Stimulated activated CD8-positive, alpha-beta memory T cell treated with anti-CD3 and anti-CD28 coated beads, Interleukin-15, amount 100 ng/mL, for 24 hours (primary cell): ENCODE measurements at places on chromosomes 2 and 18.

DNA sequence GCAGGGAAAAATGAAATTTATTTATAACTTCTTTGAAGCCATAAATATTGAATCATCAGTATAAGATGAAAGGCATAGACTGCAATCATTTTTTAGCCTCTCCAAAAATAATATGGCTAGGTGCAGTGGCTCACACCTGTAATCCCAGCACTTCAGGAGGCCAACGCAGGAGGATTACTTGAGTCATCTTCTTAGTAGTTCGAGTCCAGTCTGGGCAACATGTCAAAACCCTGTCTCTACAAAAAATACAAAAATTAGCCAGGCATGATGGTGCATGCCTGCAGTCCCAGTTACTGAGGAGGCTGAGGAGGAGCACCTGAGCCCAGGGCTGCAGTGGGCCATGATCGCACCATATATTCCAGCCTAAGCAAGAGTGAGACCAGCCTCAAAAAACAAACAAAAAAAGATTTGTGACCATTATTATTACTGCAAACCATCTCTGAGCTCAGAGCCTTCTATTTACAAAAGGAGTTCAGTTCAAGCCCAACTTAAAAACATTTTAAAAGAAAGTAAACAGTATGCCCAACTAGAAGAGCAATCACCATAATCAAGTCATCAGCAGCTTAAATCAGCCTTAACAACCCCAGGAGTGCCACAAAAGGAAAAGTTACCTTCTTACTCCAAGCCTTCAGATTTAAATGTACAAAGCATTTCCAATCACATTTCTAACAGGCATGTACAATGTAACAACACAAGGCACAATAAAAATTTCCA, 37.5 kb downstream of the KCNG3 start:
- DNase-seq, result no peak

- no peak for DNase-seq
Measured at GRCh38 chr2:23618265-23618664, 233.3 kb downstream of the KLHL29 start.

DNA sequence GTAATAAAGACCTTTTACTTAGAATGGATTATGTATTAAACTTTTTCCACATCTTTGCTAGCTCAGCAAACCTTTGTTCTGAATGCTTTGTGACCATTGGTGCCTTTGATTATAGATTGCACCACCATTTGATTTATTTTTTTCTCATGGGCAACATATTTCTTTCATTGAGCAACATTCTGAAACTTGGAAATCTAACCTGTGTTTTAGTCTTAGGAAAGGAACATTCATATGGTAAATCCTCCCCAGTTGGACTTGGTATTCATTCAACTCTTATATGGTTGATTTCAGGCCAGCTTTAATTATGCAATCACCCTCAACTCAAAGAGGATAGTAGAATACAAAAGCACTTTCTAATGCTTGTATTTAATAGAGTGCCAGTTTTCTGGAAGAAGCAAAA, 1077.9 kb upstream of the ZEB2 start:
- DNase-seq, result no peak

DNA sequence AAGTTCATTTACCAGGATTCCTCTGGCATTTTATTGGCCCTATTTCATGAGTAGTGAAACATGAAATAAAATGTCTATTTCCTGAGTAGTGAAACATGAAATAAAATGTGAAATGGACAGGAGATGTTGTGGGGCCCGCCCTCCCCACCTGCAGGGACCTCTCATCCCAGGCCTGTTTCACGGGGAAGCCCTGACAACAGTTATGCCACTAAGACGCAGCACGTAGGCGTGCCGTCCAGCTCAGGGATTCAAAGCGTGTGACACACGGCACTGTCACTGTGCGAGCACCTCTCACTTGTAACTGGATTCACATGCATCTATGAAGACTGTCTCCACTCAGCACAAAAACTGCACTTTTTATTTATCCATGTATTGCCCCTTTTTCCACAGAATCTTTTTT, 83.4 kb upstream of the SNTG2 start:
- no peak for DNase-seq

- DNase-seq, result no peak
Measured at GRCh38 chr18:31649978-31650719, 34.2 kb downstream of the B4GALT6 start.

DNA sequence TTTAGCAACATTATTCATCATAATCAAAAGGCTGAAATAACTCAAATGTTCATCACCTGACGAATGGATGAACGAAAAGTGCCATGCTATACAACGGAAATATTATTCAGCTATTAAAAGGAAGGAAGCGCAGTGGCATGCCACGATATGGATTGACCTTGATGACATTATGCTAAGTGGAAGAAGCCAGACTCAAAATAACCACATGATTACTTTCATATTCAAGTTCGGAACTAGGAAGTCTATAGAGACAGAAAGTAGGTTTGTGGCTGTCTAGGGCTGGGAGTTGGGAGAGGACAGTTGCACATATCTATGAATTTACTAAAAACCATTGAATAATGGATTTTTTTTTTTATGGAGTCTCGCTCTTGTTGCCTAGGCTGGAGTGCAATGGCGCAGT, 13.4 kb upstream of the PDIA6 start:
- no peak for DNase-seq

GRCh38 chr2:53500181-53500580, 267.4 kb upstream of the CHAC2 start:
- no peak for DNase-seq

DNA sequence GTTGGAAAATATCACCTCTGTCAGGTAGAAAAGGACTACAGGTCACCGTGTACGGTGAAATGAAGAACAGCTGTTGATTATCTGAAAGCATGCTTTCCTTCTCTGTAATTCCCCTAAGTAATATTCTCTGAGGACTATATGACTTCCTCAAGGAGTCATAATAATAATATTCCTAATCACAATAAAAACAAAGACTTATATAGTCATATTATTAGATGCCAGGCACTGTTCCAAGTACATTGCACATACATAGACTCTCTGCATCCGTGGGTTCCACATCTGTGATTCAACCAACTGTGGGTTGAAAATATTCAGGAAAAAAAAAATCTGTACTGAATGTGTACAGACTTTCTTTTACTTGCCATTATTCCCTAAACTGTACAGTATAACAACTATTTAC, 512.4 kb upstream of the ID2 start:
- DNase-seq, result no peak

DNA sequence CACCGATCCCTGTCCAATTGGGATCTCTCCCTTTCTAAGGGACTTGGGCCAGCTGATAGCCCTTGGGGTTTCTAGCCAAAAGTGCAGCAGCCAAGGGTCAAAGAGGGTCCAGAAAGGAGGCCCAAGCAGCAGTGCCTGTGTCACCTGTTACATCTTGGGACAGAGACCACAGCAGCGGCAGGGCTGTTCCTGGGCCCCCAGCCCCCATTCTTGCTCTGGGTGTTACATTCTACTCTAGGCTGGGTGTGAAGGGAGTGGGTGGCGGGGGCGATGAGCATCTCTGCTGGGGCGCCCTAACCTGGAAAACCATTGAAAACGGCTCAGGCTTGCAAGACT, 1.2 kb downstream of the PAX3 start:
- no peak for DNase-seq

DNA sequence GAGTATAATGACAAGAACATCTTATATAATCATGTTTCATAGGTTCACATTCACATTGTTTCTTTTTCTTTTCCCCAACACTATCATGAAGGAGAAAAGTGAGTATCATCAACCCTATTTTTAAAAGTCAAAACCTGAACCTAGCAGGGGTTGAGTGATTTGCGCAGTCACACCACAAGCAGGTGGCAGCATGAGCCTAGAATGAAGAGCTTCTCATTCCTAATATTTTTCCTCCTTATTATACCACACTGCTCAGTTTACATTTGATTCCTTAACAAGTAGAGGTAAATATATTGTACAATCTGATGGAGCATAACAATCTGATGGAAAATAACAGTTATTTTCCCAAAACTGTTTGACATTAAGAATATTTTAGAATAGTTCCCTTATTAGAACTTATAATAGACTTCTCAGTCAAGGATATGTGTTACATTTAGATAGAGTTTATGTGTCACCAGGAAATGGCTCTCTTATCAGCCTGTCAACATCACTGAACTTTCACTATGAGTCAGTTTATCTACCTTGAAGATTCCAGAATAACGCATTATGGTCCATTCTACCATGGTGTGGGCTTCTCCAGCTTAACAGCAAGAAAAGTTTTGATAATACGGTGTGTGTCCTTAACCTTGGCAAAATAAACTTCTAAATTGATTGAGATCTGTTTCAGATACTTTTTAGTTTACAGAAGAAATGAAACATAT, 119.5 kb downstream of the NEB start:
- no peak for DNase-seq

- no peak for DNase-seq
Measured at GRCh38 chr2:74552914-74553811, 579 bp downstream of the LOXL3 start.

- DNase-seq, result no peak
Measured at GRCh38 chr2:121949271-121949670, 193.8 kb downstream of the TSN start.

GRCh38 chr2:206212673-206213513, 53.2 kb downstream of the EEF1B2 start:
- no peak for DNase-seq

DNA sequence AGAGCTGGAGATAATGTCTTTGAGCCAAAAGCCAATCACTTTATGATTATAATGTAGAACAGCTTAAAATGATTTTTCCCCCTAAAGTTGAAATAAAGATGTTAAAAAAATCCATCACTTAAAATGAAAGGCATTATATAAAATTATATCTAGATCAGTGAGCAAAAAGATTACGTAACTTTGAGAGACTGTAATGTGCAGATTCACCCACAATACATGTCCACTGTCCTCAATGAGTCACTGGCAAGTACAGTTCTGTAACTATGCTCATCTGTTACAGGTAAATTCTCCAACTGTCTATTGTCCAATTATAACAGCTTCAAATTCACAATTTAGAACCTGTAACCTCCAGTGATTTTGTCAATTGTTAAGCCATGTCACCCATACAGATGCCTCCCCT, 19.0 kb downstream of the FAM161A start:
- DNase-seq, result no peak

GRCh38 chr2:232315049-232315922, 63.3 kb upstream of the ALPP start:
- no peak for DNase-seq

DNA sequence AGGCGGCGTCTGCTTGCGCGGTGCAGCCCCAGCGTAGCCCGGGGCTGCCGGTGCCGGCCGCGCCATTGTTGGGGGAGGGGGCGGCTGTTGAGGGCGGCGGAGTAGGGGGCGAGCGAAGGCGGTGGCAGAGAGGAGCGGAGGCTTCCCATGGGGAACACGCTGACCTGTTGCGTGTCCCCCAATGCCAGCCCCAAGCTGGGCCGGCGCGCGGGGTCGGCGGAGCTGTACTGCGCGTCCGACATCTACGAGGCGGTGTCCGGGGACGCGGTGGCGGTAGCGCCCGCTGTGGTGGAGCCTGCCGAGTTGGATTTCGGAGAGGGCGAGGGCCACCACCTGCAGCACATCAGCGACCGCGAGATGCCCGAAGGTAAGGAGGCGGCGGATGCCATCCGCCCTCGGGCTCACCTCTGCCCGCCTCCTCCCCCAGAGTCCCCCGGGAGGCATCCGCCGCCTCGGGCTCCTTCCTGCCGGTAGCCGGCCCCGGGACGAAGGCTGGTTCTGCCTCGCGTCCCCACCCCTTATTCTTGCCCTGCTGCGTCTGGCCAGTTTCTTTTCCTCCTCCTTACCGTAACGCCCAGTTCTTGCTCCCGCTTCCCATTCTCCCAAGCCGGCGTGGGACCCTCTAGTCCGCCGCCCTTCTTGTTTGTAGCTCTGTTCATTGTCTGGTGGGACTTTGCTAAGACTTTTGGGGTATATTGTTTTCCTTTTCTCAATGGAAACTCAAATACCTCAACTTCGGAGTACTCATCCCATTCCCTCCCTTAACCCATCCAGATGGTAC, 500 bp downstream of the CCNYL1 start:
- DNase-seq, result peak; percentile 13

GRCh38 chr2:203631068-203631757, 75.2 kb upstream of the CD28 start:
- DNase-seq, result no peak

DNA sequence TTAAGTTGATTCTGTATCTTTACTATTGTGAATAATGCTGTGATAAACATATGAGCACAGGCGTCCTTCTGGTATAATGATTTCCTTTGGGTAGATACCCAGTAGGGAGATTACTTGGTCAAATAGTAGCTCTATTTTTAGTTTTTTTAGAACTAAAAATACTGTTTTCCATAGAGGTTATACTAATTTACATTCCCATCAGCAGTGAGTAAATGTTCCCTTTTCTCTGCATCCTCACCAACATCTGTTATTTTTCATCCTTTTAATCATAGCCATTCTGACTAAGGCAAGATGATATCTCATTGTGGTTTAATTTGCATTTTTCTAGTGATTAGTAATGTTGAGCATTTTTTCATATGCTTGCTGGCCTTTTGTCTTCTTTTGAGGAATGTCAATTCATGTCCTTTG, 35.1 kb downstream of the PMS1 start:
- no peak for DNase-seq

- no peak for DNase-seq
Measured at GRCh38 chr2:211380041-211380440, 823.6 kb downstream of the CPS1 start.

DNA sequence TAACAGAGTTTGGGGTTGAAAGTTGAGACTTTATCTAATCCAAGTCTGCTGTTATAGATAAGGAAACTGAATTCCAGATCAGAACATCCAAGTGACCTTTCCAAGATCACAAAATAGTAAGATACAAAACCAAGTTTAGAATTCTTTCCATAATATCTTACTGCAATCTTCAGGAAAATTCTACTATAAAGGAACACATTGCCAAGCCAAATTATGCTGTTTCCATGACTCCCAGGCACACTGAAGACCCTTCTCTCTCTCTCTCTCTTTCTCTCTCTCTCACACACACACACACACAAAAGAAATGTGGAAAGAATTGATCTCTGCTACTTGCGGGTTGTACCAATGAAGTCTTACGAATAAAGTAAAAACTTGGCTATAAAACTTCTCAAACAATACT, 398.4 kb downstream of the METTL4 start:
- no peak for DNase-seq

DNA sequence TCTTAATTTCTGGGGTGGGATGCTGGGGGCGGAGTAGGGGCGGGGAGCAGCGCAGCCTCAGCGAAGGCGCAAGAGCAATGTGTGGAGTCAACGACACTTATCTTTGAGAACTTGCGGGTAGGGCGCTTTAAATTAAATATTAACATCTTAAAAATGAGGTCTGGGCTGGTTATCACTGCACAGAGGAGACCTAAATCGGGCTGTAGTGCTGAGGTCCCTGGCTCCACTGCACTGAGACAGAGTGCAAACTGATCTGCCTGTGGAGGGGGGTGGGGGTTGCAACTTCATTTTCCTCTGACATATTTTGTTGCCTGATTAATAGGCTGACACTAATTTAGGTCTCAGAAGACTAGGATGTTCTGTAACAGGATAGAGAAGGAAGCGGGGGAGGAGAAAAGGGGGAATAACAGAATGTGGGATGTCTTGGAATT, 253.0 kb upstream of the FANCL start:
- no peak for DNase-seq
